Activated T-cell treated with anti-CD3 and anti-CD28 coated beads, Interleukin-2, amount 50 U/mL, for 72 hours (primary cell): ENCODE measurements at places on chromosomes 4 and X.
A peak's percentile ranks its signal among the peaks of the same experiment; 100 is the strongest.

GRCh38 chr4:156939139-156939538, 32.5 kb downstream of the PDGFC start:
- H3K27ac ChIP-seq = no peak overlapping the region
- H3K36me3 ChIP-seq = no peaks in the 10 kb centered on the region
- H3K4me3 ChIP-seq = no peak overlapping the region
- DNase-seq = no peak
- H3K27me3 ChIP-seq = no peaks in the 10 kb centered on the region

DNA sequence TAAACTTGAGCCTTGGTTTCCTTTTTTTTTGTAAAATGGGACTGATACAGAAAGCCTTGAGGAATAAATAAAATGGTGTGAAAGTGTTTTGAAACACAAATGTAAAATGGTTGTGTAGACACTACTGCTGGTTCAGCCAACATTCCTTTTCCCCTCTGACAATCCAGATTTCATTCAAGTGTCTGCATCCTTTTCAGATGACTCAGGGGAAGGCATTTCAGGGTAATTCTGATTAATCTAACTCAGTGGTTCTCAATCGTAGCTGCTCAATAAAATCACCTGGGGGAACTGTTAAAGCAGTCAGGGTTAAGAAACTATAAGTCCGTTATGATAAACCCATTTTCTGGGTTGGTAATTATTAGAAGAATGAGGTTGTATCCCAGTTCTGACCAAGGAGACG, 4.6 kb downstream of the ARHGAP10 start:
- no peak for DNase-seq
- H3K4me1 ChIP-seq = peaks cover 42% of the 10 kb centered on the region
- peaks cover 22% of the 10 kb centered on the region for H3K27me3 ChIP-seq

- no peak overlapping the region for H3K4me3 ChIP-seq
- no peaks in the 10 kb centered on the region for H3K4me1 ChIP-seq
- H3K27me3 ChIP-seq = no peaks in the 10 kb centered on the region
- no peaks in the 10 kb centered on the region for H3K36me3 ChIP-seq
These were observed 1251.0 kb downstream of the PCDH18 start for GRCh38 chr4:136281307-136281706.

DNA sequence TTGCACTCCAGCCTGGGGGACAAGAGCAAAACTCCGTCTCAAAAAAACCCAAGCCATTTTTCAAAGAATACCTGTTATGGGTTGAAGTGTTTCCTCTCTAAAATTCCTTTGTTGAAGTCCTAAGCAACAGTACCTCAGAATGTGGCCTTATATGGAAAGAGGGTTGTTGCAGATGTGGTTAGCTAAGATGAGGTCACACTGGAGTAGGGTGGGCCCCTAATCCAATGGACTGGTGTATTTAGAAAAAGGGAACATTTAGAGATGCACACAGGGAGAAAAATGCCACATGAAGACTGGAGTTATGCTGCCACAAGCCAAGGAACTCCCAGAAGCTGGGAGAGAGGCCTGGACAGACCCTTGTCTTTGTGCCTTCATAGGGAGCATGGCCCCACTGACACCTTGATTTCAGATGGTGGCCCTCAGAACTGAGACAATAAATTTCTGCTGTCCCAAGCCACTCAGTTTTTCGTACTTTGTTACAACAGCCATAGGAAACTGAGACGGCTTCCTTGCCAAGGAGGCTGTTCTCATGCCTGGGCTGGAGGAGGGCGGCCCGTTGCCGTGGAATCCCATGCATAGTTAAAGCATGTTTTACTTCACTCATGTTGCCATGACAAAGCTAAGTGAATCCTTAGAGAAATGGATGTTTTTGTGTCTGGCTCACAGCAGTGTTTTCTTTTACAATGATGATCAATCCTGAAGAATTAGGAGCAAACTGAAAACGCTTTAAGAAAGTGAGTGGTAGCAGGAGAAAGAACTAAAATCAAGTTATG, 16.5 kb downstream of the TRAPPC2 start:
- DNase-seq = no peak
- peaks cover 9% of the 10 kb centered on the region for H3K36me3 ChIP-seq
- no peaks in the 10 kb centered on the region for H3K27me3 ChIP-seq
- peaks cover 3% of the 10 kb centered on the region for H3K4me1 ChIP-seq
- H3K4me3 ChIP-seq = no peak overlapping the region

DNA sequence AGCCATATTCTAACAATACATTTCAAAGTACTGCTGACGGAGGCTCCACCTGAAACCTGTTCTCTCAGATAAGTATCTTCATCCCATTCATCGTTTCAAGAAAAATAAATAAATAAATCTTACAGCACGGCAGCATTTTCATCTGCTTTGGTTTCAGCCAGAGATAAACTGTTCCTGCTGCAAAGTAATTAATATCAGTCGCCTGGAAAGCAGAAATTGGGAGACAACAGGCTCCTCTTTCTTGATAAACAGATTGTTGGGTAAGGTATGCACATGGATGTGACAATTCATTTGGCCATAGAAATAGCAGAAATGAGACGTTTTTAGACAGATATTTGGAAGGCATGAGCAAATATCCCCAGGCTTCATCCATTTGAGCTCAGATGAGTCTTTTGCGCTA, 110.4 kb downstream of the PPARGC1A start:
- no peaks in the 10 kb centered on the region for H3K4me1 ChIP-seq
- H3K27ac ChIP-seq = no peak overlapping the region
- no peaks in the 10 kb centered on the region for H3K27me3 ChIP-seq

DNA sequence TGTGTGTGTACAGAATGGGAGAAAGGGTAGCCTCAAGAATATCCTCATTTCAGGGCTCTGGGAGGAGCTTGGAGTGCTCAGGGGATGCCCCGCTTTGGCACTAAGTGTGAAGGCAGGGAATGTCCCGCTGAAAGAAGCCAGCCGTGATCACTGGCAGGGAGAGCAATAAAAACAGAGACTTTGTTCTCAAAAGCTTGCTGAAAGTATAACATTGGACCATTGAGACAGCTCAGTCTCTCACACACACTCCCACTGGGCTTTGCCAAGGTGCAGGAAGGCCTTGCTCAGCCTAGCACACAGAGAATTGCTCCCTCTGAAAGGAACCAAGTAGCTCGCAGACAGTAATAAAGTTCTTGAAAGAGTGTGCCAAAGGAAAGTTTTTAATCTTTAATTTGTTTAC, 143.8 kb upstream of the SLITRK2 start:
- no peak overlapping the region for H3K4me3 ChIP-seq
- H3K27me3 ChIP-seq = peaks cover 14% of the 10 kb centered on the region
- no peaks in the 10 kb centered on the region for H3K4me1 ChIP-seq

DNA sequence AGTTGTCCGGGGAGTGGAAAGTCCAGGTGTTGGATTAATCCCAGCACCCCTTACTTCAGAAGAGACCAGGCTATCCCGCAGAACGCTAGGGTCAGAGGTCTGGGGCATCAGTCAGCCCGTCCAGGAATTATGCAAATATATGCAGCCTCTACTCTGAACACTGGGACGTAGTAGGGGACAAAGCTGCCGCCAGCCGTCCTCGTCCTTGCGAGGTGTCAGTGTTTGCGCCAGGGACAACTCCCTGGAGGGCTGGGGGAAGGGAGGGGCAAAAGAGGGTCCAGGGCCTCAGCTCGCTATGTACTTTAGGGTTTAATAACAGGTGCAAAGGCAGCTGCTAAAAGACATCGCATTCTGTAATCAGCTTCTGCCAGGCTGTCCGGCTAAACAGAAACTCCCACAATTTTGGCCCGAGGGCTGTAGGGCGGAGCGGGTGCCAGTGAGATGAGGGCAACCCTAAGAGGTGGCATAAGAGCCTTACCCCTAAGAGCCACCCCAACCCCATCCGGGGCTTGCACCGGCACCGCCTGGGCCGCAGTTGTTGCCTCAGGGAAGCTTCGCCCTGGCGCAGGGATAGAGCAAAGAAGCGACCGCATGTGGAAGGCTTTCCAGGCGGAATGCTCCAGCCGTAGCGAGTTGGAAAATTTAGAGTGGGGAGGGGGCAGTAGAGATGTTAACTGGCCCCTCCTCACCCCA, 8.4 kb downstream of the HAND2 start:
- no peak for DNase-seq
- peak overlapping the region; percentile 47 for H3K4me3 ChIP-seq
- H3K4me1 ChIP-seq = peaks cover 35% of the 10 kb centered on the region
- H3K27ac ChIP-seq = no peak overlapping the region

DNA sequence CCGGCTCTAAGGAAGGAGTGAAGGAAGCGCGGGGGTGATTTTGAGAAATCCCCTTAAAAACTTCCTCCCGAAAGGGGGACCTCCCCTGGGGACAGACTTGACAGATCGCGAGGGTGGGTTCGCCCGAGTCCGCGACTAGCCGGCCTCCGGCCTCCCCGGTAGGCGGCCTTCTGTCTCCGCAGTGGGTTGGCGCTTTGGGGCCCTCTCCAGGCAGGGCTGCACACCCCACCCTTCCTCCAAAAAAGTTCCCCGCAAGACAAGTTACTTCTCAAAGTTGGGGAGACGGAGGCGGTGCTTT, 24.8 kb downstream of the HOPX start:
- peak overlapping the region; percentile 87 for H3K4me3 ChIP-seq
- H3K27me3 ChIP-seq = peaks cover 47% of the 10 kb centered on the region
- H3K4me1 ChIP-seq = peaks cover 47% of the 10 kb centered on the region
- H3K36me3 ChIP-seq = peaks cover 11% of the 10 kb centered on the region
- peak overlapping the region; percentile 34 for H3K27ac ChIP-seq

- peaks cover 37% of the 10 kb centered on the region for H3K4me1 ChIP-seq
- no peak overlapping the region for H3K27ac ChIP-seq
- DNase-seq = no peak
- peaks cover 17% of the 10 kb centered on the region for H3K27me3 ChIP-seq
- peak overlapping the region; percentile 42 for H3K4me3 ChIP-seq
These were observed 128.2 kb upstream of the OTUD4 start for GRCh38 chr4:145308598-145308997.

- no peaks in the 10 kb centered on the region for H3K4me1 ChIP-seq
- no peak for DNase-seq
- H3K27me3 ChIP-seq = peaks cover 13% of the 10 kb centered on the region
- no peaks in the 10 kb centered on the region for H3K36me3 ChIP-seq
- H3K4me3 ChIP-seq = no peak overlapping the region
These were observed 803.8 kb upstream of the AMOT start for GRCh38 chrX:113644426-113644825.

GRCh38 chr4:8341691-8342090, 72.1 kb downstream of the HTRA3 start:
- H3K4me3 ChIP-seq = no peak overlapping the region
- H3K4me1 ChIP-seq = no peaks in the 10 kb centered on the region
- H3K36me3 ChIP-seq = peaks cover 4% of the 10 kb centered on the region
- DNase-seq = no peak
- no peak overlapping the region for H3K27ac ChIP-seq

GRCh38 chr4:169404960-169405359, 134.2 kb upstream of the SH3RF1 start:
- no peaks in the 10 kb centered on the region for H3K36me3 ChIP-seq
- no peaks in the 10 kb centered on the region for H3K4me1 ChIP-seq
- no peak overlapping the region for H3K27ac ChIP-seq
- no peaks in the 10 kb centered on the region for H3K27me3 ChIP-seq
- H3K4me3 ChIP-seq = no peak overlapping the region

GRCh38 chrX:147978931-147979330, 2.2 kb upstream of the FMR1NB start:
- H3K4me3 ChIP-seq = no peak overlapping the region
- H3K27ac ChIP-seq = no peak overlapping the region
- no peaks in the 10 kb centered on the region for H3K4me1 ChIP-seq
- H3K36me3 ChIP-seq = no peaks in the 10 kb centered on the region
- H3K27me3 ChIP-seq = no peaks in the 10 kb centered on the region
- no peak for DNase-seq

- no peaks in the 10 kb centered on the region for H3K4me1 ChIP-seq
- no peak for DNase-seq
- H3K4me3 ChIP-seq = no peak overlapping the region
These were observed 41.8 kb downstream of the AASDH start for GRCh38 chr4:56345458-56345857.

DNA sequence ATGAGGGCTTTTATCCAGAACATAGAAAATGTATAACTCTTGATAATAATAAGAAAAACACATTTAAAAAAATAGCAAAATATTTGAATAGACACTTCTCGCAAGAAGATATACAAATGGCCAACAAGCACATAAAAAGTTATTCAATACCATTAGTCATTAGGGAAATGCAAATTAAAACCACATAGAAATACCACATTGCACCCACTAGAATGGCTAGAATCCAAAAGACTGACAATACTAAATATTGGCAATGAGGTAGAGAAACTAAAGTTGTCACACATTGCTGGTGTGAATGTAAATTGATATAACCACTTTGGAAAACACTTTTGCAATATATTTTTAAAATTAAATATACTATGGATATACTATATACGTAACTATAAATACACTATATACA, 754.3 kb upstream of the MAGEB2 start:
- no peaks in the 10 kb centered on the region for H3K4me1 ChIP-seq
- H3K27me3 ChIP-seq = no peaks in the 10 kb centered on the region

GRCh38 chr4:136113921-136114320, 1418.4 kb downstream of the PCDH18 start:
- H3K4me1 ChIP-seq = no peaks in the 10 kb centered on the region
- H3K27ac ChIP-seq = no peak overlapping the region
- H3K4me3 ChIP-seq = no peak overlapping the region
- no peaks in the 10 kb centered on the region for H3K27me3 ChIP-seq
- no peak for DNase-seq

DNA sequence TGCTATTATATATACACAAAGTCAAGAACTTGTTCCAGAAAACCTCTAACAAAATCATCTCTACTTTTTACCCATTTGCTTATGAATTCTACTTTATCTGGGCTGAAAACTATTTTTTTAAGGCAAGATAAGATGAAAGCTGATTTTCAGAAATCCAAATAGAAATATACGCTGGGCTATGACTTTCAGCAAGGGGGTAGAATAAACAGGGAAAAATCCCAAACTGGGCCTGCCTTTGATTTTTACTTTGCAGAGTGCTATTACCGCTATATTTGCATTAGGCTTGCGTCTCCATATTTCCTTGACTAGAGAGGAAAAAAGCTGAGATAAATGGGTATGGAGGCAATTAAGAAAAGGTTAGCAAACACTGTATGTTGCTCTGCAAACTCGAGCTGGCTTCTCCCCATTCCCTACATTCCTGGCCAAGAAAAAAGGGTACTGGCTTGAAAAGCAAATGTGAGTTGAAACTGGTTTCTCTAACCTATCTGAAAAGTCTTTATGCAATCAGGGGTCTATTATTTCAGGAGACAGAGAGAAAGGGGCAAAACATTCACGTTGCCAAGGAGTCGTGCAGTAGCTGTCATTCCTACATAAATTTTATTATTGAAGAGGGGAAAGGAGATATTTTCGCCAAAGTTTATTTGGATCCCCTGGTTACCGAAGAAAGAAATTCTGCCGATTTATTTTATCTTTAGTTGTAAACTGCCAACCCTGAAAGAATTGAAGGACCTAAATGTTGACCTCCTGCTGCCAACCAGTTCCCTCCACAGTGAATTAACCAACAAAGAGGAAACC, 2.2 kb downstream of the TMEM47 start:
- H3K27ac ChIP-seq = no peak overlapping the region
- H3K4me1 ChIP-seq = no peaks in the 10 kb centered on the region
- H3K36me3 ChIP-seq = peaks cover 6% of the 10 kb centered on the region
- DNase-seq = no peak
- no peak overlapping the region for H3K4me3 ChIP-seq

DNA sequence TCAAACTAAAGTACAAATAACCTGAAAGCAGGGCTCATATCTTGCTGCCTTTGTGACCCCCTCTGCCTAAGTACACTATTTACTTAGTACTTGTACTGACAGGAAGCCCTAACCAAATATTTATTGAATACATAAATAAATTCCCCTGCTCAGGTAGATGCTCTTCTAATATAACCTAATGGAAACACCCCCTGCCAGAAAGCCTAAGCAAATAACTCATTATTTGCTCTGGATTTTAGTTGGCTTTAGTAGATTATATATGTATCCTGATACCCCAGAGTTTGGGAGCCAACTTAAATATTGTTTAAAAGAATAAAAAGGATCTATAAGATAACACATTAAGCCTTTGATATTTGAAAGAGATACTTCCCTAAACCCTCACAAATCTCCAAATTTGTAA, 318.2 kb downstream of the PPP1R2C start:
- no peak overlapping the region for H3K4me3 ChIP-seq
- H3K27me3 ChIP-seq = peaks cover 6% of the 10 kb centered on the region
- no peak overlapping the region for H3K27ac ChIP-seq
- DNase-seq = no peak
- H3K4me1 ChIP-seq = no peaks in the 10 kb centered on the region
